NCI-H2029 (cell line): ENCODE measurements at places on chromosomes 13 and 19.

DNA sequence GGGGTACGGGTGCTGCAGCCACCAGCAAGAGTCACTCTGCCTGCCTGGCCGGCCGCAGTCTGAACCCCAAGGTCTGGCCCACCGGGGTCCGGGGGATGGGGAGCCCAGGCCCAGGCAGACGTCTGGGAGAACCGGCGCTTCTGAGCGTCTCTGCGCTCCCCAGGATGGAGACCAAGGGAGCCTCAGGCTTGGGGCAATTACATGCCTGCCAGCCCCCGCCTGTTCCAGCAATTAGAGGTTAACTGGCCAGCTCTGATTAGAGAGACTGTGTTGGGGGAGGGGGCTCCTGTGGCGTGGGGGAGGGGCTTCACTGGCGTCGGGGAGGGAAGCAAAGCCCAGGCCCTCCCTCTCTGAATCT is 11.9 kb downstream of the MEIS3 start:
- no peak for DNase-seq

DNA sequence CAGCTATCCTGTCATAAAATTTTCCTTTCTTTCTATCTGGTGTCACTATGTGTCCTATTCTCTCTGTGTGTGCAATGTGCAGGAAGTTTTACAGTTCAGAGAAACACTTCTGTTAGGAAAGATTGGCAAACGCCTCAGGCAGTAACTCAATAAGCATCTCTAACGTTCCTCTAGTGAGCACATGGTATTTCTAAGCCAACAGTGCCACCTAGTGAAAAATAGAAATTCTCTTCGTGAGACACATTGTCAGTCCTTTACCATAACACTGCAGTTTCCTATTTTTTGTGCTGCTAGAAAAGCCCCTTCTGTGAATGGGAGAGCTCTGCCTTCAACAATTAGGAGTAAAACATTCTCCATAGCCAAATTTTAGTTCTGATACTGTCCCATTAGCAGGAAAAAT is 50.7 kb downstream of the ZNF723 start:
- peak; percentile 4 for DNase-seq

DNA sequence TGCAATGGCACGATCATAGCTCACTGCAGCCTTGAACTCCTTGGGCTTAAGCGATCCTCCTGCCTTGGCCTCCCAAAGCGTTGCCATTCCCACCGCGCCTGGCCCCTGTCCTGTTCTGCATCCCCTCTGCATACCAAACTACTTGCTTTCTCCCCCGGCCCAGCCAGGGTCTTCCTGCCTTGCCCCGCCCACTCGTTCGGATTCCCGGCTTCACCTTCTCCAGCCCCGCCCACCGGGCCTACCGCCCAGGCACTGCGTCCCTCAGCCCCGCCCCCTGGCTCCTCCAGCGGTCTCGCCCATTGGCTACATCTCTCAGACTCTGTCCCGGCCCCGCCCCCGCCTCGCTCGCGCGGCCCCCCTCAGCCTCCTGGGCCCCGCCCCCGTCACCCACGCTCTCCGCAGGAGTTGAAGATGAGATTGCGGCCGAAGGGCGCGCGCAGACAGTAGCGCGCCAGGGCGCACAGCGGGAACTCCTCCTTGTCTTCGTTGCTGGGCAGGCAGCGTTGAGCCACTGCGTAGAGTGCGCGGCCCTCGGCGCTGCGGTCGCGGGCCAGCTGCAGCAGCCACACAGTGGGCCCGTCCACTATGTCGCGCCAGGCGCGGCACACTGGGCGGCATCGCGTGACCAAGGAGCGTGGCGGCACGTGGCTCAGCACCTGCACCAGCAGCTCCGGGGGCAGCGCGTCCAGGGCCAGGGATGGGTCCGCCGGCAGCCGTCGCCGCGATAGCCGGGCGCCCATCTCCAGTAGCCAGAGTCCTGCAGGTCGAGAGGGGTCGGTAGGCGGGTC is 19.0 kb downstream of the MRPS12 start:
- peak; percentile 89 for DNase-seq

DNA sequence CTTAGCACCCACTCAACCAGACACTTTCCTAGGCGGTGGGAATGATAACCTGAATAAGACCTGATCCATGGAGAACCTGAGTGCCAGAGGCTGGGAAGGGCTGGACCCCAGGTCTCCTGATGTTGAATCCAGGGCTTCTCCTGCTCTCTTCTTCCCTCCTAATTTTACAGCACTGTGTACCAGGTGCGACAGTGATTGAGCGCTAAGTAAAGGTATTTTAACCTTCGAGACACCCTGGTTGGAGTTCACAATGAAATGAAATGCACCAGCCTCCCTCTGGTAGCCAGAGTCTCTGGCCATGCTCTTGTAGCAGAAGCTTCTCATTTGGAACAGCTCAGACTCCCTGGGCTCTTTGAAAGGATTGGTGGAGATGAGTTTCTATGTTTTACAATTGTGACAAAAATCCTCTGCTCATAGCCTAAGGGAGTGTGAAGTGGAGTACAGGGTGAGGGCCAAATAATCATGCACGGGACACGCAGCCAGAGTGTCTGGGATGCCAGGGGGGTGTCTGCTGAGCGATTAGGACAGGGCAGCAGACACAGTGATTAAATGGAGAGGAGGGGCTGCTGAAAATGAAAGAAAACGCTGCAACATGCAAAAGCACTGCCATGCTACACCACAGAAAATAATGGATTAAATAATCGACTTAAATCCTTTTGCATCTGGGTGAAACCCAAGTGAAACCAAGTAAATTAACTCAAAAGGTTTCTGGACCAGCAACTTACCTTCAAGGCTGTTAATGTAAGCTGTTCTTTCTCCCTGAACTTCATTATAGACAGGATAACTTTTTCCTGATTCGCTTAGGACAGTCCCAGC is 83.8 kb downstream of the FAM216B start:
- no peak for DNase-seq

DNA sequence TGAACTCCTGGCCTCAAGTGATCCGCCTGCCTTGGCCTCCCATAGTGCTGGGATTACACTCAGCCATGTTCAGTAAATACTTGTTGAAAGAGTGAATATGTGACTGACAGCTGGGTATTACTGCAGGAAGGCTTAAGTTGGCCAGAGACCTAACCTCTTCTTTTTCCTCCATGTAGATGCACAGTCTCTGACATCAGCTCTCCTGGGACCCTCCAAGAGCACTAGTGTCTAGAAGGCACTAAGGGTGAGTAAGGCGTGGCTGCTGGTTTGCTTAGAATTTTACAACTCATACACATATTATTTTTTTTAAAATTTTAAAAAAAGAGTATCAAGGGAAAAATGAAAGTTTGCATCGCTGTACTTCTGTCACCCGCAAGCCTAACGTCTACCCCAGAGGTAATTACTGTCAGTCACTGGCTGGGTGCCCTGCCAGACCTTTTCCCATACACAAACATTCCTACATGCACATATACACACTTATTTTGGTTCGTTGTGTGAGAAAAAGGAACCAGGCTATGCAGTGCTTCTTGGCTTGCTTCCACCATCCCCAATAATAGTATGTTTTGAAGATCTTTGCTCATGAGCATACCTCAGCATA is 122.0 kb downstream of the SIPA1L3 start:
- DNase-seq = no peak

DNA sequence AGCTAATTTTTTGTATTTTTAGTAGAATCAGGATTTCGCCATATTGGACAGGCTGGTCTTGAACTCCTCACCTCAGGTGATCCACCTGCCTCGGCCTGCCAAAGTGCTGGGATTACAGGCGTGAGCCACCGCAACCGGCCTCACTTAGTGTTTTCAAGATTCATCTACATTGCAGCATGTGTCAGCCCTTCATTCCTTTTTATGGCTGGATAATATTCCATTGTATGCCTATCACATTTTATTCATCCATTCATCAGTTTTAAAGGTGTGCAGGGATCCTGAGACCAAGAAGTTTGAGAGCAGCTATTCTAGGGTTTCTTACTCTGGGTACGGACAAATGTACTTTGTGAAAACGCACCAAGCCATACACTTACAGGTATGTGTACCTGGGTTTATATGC is 9.1 kb downstream of the COQ8B start:
- no peak for DNase-seq
